CD4-positive, alpha-beta T cell (primary cell): ENCODE measurements at places on chromosomes 6 and 20. TPM values are rescaled to one million over a fixed set of nuclear protein-coding genes. Genes with fewer than 3 reads are reported as not detected.

- H3K27ac ChIP-seq: no peak overlapping the region
- no peak for DNase-seq
- no peaks in the 10 kb centered on the region for H3K36me3 ChIP-seq
- H3K27me3 ChIP-seq: no peaks in the 10 kb centered on the region
- no peak overlapping the region for H3K4me3 ChIP-seq
- H3K4me1 ChIP-seq: peaks cover 42% of the 10 kb centered on the region
These were observed 23.7 kb upstream of the FUCA2 start for GRCh38 chr6:143535189-143535614.

GRCh38 chr6:111527367-111527766, 44.3 kb upstream of the REV3L start:
- H3K27me3 ChIP-seq: no peaks in the 10 kb centered on the region
- no peak for DNase-seq
- H3K27ac ChIP-seq: no peak overlapping the region
- H3K4me3 ChIP-seq: no peak overlapping the region

DNA sequence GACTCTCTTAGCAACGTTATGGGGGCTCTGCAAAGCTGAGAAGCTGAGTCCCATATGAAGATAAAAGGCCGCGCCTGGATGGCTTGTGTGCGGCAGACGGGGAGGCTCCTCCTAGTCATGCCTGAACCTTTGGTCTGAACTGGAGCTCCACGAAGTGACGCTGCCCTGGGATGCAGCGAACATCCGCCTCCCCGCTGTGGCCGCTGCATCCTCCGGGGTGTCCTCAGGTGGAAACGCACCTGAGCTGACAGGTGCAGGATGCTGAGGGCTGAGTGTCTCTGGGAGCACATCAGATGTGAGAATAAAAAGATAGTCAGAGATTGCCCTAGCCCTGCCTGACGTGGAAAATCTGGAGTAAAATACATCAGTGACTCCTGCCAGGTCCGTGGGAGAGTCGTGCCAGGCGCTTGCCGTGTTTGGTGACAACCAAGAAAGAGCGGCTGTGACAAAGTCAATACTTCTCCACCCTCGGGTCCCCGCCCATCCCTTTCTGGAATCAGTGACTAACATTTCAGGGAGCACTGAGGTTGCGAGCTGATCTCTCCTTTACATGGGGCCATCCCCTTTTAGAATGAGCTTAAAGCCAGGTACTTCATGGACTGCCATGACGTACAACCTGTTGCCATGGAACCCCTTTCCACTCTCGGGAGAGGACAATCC, 162.8 kb upstream of the AFDN start:
- no peaks in the 10 kb centered on the region for H3K36me3 ChIP-seq
- H3K27ac ChIP-seq: no peak overlapping the region
- no peaks in the 10 kb centered on the region for H3K27me3 ChIP-seq

DNA sequence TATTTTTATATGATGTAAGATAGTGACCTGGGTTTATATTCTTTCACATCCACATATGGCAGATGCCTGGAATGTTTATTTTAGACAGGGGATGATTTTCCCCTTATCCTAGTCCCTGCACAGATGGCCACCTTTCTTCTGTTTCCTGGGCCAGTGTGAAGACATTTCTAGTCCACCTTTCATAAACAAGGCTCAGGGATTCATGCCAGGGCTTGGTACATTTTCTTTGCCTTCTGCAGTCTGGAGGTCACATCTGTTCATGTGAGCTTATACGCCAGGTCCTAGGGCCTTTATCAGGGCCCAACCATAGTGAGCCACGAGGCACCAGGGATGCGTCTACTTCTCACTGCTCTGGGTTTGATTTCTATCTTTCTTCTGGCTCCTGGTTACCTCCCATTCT, 38.0 kb upstream of the ERVFRD-1 start:
- no peak overlapping the region for H3K27ac ChIP-seq
- peaks cover 2% of the 10 kb centered on the region for H3K27me3 ChIP-seq
- H3K36me3 ChIP-seq: no peaks in the 10 kb centered on the region
- DNase-seq: no peak

GRCh38 chr6:128259029-128259724, 261.2 kb downstream of the PTPRK start:
- H3K36me3 ChIP-seq: no peaks in the 10 kb centered on the region
- no peaks in the 10 kb centered on the region for H3K27me3 ChIP-seq
- DNase-seq: no peak
- H3K4me3 ChIP-seq: peak overlapping the region; percentile 35
- peaks cover 11% of the 10 kb centered on the region for H3K4me1 ChIP-seq
- H3K27ac ChIP-seq: no peak overlapping the region

DNA sequence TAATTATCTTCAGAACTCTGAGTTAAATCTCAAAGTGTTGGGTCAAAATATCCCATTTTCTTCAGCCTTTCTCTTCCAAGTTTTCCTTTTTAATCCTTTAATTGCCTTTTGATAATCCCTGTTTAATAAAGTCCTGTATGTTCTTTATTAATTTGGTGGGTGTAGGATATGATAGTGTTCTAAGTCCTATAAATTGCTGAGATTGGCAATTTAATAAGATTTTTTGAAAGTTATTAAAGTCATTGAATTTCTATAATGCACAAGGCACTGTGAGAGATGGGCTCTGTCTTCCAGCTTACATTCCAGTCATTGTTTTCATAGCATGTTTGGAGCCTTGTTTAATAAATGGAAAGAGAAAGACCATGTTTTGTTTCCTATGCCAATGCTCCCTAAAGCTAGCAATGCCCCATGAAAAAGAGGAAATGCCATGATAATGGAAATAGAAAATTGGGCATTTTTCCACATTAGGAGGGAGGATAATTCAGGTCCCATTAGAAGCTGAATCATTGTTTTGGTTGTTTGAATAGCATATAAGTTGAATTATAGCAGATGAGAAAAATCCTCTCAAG, 404.8 kb downstream of the CD109 start:
- no peaks in the 10 kb centered on the region for H3K27me3 ChIP-seq
- DNase-seq: no peak
- no peaks in the 10 kb centered on the region for H3K4me1 ChIP-seq
- no peaks in the 10 kb centered on the region for H3K36me3 ChIP-seq

DNA sequence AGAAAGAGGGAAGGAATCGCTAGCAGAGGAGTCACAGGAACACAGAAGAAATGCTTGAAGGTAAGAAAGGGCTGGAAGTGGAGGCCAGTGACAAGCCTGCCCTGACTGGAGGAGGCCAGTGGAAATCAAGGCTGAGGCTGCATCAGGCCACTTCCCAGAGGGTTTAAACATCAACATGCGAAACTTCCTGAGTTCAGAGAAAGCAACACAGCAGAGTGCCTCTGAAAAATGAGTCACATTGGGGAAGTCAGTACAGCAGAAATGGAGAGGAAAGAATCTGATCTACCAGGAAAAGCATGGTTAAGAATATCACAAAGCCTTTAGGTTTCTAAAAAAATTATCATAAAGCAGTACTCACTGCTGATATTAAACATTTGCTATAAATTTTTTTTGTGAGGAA, 23.3 kb downstream of the NAPB start:
- H3K36me3 ChIP-seq: peaks cover 44% of the 10 kb centered on the region
- H3K4me1 ChIP-seq: peaks cover 5% of the 10 kb centered on the region
- no peak for DNase-seq

OR2H1 gene
- total RNA-seq: not detected

DNA sequence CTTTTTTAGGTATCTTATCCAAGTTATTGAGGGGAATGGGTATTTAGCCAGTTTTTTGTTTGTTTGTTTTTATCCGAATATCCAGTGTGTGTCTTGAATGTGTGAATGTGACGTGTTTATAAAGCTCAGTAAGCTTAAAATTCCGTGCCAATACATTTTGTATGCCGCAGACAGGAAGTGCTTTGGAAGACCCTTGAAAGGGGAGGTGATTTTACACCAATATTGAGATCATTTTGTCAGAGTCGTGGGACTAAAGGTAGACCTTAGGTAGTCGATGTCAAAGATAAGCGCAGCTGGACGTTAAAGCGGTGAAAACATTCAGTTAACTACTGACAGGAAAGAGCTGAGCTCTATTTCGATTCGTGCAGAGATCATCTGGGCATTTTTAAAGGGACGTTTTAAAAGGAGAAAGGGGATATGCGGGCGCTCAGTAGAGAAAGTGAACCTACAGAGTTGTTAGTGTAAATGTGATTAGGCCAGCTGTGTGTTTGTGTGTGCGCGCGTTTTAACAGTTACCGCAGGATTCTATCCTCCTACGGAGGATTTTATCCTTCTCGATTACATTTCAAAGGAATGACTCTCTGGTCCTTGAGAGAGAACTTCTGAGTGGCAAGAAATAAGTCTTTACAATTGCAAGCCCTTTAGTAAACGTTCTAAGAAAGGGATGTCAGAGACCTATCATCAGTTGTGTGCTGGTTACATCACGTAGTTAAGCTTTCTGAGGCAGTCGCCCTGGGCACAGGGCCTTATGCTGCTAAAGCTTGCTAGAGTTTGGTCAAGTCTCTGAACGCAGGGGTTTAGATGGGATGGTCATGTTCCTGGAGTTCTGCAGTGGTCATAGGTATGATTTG, 625 bp upstream of the ECHDC1 start:
- H3K36me3 ChIP-seq: no peaks in the 10 kb centered on the region
- H3K4me1 ChIP-seq: peaks cover 28% of the 10 kb centered on the region
- H3K4me3 ChIP-seq: peak overlapping the region; percentile 91
- H3K27me3 ChIP-seq: no peaks in the 10 kb centered on the region
- H3K27ac ChIP-seq: peak overlapping the region; percentile 72

GRCh38 chr20:63606686-63607085, 20.2 kb downstream of the GMEB2 start:
- DNase-seq: no peak
- no peaks in the 10 kb centered on the region for H3K27me3 ChIP-seq
- H3K4me1 ChIP-seq: peaks cover 13% of the 10 kb centered on the region

DNA sequence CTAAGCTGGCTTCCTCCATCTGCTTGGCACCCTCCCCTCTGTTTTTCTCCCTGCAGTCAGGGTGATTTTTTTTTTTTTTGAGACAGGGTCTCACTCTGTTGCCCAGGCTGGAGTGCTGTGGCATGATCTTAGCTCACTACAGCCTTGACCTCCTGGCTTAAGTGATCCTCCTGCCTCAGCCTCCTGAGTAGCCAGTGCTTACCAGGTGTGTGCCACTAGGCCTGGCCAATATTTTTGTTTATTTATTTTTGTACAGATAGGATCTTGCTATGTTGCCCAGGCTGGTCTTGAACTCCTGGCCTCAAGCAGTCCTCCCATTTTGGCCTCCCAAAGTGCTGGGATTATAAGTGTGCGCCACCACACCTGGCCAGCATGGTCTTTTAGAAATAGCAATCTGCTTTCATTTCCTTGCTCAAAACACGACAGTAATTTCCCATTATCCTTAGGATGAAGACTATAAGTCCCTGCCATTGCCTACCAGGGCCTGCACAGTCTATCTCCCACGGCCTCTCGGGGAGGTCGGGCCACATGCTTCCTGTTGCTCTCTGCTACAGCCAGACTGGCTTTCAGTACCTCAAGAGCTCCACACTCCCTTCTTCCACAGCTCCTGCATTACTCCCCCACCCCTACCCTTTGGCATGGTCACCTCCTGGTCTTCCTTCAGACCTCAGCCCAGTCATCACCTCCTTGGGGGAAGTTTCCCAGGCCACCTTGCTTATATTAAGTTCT, 11.1 kb upstream of the CD164 start:
- no peak for DNase-seq
- H3K36me3 ChIP-seq: no peaks in the 10 kb centered on the region
- no peak overlapping the region for H3K27ac ChIP-seq
- H3K27me3 ChIP-seq: no peaks in the 10 kb centered on the region

METTL24 gene
- not detected for total RNA-seq

PMEPA1 gene
- 18.0 TPM for total RNA-seq

KHDC1 gene
- 0.71 TPM for total RNA-seq

DNA sequence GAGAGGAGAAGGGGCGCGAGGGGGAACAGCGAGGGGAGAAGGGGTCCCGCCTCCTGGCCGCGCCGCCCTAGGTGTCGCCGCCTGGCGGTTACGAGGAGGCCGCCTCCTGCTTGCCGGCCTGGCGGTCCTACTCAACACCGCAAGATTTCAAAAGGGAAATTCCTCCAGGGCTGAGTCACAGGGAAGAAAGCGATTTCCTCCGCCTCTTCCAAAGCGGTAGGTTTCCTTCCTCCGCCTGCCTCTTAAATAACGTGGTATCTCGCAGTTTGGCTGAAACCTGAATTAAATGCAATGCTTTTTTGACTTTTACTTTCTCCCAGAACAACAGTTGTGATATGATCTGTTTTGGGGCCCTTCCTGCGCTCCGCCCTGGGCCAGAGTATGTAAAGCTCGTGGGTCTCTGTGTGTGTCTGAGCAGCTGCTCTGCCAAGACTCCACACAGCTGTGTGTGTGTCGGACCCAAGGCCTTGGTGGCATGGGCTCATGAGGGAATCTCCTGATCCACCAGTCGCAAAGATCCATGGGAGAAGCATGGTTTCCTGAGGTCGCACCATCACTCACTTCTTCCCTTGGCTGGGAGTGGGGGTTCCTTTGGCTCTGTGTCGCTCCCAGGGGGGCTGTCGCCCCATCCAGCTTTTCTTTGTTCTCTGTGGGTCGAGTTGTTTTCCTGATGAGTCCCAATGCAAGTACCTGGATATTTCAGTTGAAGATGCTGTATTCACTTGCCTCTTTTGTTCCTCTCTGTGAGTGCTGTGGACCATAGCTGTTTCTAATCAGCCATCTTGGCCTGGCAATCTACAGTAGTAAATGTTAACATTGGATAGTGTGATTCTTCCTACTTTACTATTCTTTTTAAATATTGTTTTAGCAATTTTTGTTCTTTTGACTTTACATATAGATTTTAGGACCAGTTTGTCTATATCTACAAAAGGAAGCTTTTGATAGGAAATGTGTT, 31.6 kb upstream of the NOTCH4 start:
- H3K27ac ChIP-seq: no peak overlapping the region
- H3K4me3 ChIP-seq: peak overlapping the region; percentile 35
- no peaks in the 10 kb centered on the region for H3K27me3 ChIP-seq
- H3K4me1 ChIP-seq: peaks cover 16% of the 10 kb centered on the region
- H3K36me3 ChIP-seq: no peaks in the 10 kb centered on the region

DNA sequence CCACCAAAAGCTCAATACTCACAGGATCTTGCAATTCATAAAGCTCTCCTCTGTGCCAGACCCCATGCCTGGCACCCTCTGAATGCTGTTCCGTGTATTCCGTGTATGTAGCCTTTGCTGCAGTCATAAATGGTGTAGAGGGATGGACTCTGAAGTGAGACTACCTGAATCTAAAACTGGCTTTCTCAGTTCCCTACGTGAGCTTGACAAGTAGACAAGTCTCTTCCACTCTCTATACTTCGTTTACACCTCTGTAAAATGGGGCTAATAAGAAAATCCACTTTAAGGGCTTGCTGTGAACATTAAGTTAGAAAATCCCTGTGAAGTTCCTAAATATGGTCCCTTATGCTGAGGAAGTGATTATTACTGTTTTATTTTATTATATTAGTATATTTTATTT, 31.5 kb downstream of the PPP1R16B start:
- H3K36me3 ChIP-seq: peaks cover 26% of the 10 kb centered on the region
- H3K4me1 ChIP-seq: peaks cover 56% of the 10 kb centered on the region
- DNase-seq: no peak
- no peak overlapping the region for H3K4me3 ChIP-seq

SLC17A1 gene
- not detected for total RNA-seq

BCAS1 gene
- total RNA-seq: 0.20 TPM
